HS-27A (cell line): ENCODE measurements at places on chromosomes 13 and 19.

DNA sequence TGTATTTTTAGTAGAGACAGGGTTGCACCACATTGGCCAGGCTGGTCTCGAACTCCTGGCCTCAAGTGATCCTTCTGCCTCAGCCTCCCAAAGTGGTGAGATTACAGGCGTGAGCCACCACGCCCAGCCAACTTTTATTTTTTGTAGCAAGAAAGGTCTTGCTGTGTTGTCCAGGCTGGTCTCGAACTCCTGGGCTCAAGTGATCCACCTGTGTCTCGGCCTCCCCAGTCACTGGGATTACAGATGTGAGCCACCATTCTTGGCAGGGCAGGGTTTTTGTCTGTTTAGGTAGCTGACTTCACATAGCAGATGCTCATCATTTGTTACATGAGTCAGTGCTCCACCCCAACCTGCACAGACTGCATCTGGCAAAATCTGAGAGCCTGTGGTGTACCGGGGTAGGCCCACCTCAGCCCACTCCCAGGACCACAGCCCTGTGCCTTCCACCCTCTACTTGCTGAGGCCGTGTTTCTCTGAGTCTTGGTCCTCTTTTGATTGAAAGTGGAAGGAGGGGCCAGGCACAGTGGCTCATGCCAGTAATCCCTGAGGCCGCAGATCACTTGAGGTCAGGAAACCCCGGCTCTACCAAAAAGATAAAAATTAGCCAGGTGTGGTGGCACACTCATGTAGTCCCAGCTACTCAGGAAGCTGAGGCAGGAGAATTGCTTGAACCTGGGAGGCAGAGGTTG lies 4.2 kb upstream of the TNPO2 start:
- DNase-seq, result no peak

DNA sequence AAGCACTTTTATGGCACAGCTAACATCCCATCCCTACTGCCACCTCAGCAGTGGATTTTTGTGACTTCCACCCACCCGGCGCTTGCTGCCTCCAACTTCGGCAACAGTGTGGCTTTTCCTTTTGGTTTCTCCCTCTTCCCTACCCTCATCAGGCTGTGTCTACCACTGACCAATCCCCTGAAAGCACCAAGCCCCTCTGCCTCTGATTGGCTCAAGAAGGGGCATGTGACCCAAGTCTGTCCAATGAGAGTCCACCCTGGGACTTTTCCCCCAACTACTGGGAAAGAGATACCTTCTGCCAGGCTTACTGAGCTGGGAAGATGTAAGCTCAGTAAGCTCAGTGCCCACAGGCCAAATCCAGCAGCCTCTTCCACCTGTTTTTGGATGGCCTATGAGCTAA lies 5.8 kb downstream of the SMIM7 start:
- DNase-seq, result no peak

DNA sequence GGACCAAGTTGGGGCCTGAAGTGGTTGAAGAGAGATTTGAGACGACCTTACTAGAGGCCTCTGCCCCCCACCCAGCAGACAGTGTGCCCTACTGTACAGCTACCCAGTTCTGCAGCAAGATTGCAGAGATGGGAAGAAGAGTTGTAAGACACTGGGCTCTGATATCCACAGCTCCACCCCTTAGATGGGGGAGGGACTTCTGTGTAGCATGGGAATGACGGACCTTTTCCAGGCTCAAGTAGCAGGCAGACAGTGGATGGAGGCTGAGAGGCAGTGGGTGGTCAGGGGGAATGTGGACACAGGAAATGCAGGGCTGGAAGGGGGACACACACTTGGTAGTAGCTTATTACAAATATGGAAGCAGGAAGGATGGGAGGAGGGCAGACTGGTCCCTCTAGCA lies 13.0 kb downstream of the LRFN3 start:
- DNase-seq, result no peak

DNA sequence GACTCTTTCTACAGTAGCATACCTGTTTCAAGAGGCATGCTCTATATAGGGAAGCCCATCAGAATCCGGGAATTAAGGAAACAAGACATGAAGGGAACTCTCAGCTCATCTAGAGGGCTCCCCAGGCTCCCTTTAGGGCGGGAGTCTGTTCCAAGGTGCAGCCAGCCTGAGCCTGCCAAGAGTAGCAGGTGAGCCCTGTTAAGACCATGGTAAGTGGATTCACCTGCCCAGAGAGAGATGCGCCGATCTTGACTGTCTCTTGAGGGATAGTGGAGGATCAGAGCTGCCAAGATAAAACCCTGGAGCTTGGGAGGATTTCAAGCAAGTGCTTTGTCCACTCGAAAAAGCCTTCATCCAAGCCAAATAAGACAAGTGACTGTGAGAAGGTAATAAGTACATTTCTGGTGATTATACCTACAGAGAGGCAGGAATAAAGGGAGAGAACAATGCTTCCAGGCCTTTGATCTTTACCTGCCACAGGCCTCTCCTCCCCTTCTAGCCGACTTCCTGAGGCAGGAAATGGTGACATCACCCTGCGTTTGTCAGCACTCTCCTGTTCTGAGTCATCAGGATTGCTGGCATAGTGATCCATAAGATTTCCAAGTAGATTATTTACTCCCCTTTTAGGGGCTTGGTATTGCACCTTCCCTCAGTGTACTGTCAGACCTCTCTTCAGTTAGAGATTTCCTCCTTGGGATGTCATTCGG lies 31.5 kb downstream of the KLF5 start:
- DNase-seq, result peak; percentile 46

DNA sequence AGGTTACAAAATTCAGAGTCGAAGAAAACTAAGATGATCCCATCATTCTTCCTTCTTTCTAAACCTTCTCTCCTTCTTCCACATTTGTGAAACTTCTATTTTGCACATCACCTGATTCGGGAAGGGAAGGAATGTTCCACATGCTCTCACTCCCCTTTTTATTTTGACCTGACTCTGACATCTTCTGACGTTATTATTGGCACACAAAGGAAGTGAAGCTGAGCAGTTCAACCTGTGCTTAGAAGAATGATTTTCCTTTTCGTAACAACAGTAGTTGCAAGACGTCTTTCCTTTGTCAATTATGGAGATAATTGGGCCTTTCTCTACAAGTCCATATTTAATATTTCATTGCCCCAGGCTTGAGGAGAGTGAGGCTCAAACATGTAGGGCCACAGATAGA lies 18.0 kb downstream of the FAM124A start:
- DNase-seq, result no peak

DNA sequence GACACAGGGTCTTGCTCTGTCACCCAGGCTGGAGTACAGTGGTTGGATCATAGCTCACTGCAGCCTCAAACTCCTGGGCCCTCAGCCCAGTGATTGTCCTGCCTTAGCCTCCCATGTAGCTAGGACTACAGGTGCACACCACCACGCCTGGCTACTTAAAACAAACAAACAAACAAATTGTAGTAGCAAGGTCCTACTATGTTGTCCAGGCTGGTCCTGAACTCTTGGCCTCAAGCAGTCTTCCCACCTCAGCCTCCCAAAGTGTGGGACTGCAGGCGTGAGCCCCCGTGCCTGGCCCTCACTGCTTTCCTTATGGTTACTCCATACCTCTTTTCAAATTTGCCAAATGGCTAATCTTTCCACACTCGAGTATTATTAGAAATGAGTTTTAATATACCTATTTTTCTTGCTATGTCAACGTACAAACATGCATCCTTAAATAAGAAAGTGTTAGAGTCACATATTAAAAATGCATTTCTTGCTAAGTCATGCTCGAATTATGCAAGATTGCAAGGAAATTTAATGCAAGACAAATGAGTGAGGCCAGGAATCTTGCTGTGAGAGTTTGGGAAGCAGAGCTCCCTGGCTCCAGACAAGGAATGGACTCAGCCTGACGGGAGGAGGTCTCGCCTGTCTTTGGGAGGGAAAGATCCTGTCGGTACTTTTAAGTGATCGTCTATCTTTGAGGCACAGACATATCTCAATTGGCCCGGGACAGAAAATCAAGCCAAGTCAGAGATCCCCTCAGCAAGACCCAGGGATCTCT lies 39.4 kb downstream of the RFX2 start:
- DNase-seq, result no peak

GRCh38 chr13:36395280-36395679 lies 37.0 kb upstream of the CCNA1 start:
- no peak for DNase-seq

GRCh38 chr13:20964904-20965303 lies 62.4 kb upstream of the XPO4 start:
- DNase-seq, result no peak

- no peak for DNase-seq
These were observed 184.4 kb downstream of the TSHZ3 start for GRCh38 chr19:31164791-31165251.

- DNase-seq, result no peak
These were observed 1.8 kb downstream of the MBD3 start for GRCh38 chr19:1590641-1591397.

GRCh38 chr19:2683430-2684003 lies 19.0 kb downstream of the GNG7 start:
- no peak for DNase-seq

GRCh38 chr13:101474419-101474957 lies 22.0 kb downstream of the ITGBL1 start:
- no peak for DNase-seq

- no peak for DNase-seq
These were observed 778 bp downstream of the ZNF230 start for GRCh38 chr19:44003461-44004009.

- DNase-seq, result no peak
These were observed 43.9 kb downstream of the TNFSF13B start for GRCh38 chr13:108313382-108313781.

DNA sequence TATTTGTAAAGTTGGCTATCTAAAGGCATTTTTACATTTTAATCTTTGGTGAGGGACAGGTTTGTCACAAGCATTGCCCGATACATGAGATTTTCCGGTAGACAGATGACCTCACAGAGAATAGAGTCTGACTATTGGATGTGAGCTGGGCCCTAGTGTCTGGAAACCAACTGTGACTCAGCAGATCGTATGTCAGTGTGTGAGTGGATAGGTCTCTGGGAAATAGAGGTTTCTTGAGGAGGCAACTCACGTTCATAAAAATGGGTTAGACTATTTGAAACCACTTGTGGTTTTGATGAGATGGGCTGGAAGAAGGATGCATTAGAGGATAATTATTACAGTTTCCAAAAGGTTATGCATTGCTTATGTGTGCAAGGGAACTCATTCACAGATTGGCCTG lies 19.2 kb downstream of the HS6ST3 start:
- no peak for DNase-seq

DNA sequence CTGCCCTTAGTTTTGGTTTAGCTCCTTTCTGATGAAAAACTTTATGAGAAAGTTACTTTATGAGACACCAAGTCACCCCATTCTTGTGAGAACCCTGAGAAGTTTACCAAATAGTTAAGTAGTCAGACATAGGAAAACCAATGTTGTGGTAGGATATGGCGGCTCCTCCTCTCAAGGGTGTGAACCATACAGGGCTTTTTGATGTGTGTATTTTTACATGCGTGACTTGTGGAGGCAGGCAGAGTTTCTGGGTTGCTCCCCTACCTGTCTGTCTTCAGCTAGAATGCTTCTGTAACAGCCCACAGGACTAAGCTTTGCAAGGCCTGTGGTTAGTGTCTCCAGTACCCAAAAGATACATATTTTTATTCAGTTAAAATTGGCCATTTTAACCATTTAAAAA lies 18.3 kb downstream of the UBAC2 start:
- DNase-seq, result no peak

GRCh38 chr13:38564256-38565150 lies 122.4 kb upstream of the FREM2 start:
- DNase-seq, result no peak

DNA sequence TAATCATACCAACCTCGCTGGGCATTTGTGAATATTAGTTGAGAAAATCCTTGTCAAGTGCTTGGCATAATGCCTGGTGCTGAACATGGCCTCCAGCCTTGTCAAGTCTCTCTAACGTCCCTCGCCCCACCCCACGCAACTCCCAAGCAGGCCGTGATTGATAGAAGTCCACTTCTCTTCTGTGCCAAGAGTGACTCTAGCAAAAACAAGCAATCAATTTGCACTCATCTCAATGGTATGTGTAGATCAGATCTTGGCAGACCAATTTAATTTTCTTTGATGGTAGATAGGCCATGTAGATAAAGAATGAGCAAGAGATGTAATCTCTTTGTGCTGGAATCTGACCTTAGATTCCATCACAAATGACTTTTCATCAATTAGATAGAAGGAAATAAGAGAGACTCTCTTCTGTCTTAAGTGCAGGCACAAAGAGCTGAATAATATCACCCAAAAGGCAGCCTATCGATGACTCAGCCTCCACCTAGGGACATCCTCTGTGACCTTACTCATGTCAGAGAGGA lies 31.0 kb upstream of the KATNAL1 start:
- no peak for DNase-seq

DNA sequence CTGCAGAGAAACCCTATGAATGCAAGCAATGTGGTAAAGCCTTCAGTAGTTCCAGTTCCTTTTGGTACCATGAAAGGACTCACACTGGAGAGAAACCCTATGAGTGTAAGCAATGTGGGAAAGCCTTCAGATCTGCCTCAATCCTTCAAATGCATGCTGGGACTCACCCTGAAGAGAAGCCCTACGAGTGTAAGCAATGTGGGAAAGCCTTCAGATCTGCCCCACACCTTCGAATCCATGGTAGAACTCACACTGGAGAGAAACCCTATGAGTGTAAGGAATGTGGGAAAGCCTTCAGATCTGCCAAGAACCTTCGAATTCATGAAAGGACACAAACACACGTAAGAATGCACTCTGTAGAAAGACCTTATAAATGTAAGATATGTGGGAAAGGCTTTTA lies 14.7 kb downstream of the ZNF763 start:
- DNase-seq, result no peak

DNA sequence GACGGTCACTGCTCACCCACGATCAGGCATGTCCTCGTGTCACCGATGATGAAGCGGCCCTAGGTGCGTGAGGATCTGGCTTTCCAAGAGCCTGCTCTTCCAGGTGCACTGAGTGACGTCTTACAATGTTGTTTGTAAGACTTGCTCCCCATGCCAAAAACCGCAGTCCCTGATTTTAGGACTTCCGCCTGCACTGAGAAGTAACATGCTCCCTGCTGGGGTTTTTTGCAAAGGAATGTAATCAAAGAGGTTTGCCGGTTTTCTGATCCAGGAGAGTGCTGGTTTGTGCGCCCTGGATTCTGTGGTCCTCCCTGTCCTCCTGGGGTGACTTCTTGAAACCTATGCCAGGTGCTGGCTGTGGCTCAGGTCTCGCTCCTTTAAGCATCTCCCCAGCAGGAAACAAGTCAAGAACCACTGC lies 38.8 kb downstream of the MYO9B start:
- DNase-seq, result no peak

DNA sequence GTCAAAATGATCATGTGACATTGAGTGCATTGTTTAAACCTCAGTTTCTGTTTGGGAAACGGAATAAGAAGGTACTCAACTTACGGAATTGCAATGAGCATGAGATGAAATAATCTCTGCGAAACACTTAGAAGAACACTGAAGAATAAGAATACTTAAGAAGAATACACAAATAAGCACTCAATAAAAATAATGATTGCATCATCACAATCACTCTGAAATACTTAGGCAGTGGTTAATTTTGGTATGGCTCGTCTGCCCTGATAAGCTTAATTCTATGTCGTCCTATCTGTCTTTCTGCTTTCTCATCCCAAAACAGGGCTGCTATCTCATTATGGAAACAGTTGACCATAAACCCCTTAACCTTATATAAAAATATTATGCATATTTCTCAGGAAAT lies 823.6 kb downstream of the DIAPH3 start:
- DNase-seq, result no peak
